ENCODE measurements at places on chromosomes 1 and 21.
A peak's percentile ranks its signal among the peaks of the same experiment; 100 is the strongest.

DNA sequence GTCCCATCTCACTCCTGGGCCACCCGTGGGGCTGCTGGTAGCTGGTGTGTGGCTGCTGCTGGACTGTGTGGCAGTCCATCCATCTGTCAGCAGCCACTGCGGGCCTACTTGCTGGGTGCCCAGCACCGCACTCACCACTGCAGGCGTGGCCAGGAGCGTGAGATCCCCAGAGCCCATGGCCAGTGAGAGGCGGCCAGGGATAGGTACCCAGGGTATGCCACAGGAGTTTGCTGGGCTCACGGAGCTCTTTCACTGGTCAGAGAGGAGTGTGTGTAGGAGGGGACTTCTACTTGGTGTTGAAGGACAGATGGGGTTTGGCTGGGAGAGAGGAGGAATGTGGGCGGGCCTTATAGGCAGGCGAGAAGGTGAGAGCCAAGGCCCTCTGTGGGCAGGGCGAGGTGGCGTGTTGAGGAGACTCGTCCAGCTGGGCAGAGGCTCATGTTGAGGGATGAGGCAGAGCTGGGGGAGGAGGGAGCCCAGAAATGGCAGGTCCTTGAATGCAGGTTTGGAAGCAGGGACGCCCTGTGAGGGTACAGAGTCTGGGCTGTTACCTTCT, 15.0 kb downstream of the QSOX1 start:
- DNase-seq, result no peak

DNA sequence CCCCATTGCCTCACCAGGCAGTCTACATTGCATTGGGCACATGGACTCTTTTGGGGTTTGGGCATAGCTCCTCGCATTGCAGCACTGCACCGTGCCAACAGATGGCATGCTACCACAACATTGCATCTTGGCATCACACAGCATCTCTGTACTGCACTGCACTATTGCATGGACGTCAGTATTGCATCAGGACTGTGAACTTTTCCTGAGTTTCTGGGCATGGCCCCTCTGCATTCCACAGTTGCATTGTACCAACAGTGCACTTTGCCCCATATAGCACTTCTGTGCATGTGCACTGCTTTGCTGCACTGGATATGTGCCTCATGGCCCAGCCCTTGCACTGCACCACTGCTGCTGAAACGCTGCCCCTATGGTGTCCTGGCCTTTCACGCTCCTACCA, 9.6 kb downstream of the PTPRU start:
- DNase-seq, result no peak

GRCh38 chr21:33299181-33299752, 25.5 kb upstream of the IFNAR1 start:
- peak; percentile 37 for DNase-seq

DNA sequence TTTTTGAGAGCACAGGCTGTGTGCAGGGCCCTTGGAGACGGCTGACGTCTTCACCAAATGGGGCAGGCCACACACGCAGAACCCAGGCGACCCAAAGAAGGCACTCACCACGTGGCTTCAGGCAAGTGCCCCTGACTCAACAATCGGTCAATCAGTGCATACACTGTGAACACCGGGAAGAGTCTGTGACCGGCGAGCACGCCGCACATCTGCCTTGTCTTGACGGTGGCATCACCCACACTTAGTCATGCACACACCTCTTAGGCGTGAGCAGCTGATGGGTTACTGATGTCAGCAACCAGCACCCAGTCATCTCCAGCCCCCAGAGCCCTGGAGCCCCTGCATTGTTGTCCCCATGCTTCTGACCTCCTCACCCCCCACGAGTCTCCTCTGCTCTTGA, 4.9 kb upstream of the LRRC3 start:
- DNase-seq, result no peak

GRCh38 chr1:231702804-231703203, 76.2 kb downstream of the DISC1 start:
- DNase-seq, result no peak

DNA sequence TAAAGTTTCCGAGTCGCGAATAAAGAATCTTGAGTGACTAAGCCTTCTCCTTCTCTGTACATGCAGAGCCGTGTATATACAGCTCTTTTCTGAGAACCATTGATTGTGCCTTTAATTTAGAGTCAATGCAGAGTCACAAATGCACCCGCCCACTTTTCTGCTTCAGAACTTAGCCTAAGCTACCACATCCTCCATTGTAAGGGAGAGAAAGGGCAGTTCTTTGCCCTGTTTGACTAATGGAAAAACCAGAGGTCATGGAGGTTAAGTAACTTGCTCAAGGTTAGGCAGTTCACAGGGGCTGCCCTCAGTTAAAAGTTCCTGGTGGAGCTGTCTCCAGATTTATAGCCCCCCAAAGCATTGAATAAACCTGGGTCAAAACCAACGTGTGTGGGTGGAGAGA, 139.6 kb downstream of the TOMM20 start:
- DNase-seq, result no peak
